Ecto neural progenitor cell (in vitro differentiated cells): ENCODE measurements at places on chromosomes 2 and 18.
A peak's percentile ranks its signal among the peaks of the same experiment; 100 is the strongest.

DNA sequence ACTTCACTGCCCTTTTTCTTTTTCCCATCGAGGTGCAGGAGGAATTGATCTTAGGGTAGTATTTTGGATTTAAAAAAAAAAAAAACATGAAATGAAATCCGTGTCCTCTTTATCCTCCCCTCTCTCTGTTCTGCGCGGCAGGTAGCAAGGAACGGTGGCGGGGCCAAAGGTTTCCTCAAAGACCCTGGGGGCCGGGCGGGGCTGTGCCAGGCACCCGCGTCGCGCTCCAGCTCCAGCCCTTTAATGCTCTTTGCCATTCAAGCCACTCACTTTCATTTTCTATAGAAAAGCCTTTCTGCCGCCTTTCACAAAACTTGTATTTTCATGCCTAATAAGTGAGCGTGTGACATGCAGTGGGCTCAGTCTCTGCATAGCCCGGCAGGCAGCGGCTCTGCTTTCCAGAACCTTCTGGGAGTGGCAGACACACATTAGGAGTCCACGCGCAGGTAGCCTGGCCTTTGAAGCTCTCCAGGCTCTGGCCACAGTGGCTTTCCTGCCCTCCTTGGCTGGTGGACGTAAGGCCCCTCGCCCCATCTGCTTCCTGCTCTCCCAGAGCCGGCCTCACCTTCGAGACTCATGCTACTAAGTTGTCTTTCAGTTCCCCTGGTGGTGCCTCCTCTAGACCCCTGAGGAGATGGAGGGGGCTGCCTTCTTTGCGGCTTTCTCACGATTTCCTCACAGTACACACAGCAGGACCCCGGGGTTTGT lies 41.7 kb downstream of the AGAP1 start:
- DNase-seq: no peak

- peak; percentile 50 for DNase-seq
These were observed 683 bp upstream of the DNAJC27 start for GRCh38 chr2:24972315-24972961.

GRCh38 chr18:45467293-45467692 lies 148.0 kb upstream of the SLC14A2 start:
- no peak for DNase-seq

DNA sequence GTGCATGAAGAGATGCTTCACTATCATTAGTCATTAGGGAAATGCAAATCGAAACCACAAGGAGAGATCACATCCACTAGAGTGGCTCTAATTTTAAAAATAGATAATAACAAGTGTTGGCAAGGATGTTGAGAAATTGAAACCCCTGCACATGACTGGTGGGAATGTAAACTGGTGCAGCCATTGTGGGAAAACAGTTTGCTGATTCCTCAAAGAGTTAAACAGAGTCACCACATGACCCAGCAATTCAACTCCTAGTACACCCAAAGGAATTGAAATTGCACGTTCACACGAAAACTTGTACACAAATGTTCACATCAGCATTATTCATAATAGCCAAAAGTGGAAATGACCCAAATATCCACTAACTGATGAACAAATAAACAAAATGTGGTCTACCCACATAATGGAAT lies 179.5 kb downstream of the BCL2 start:
- no peak for DNase-seq

DNA sequence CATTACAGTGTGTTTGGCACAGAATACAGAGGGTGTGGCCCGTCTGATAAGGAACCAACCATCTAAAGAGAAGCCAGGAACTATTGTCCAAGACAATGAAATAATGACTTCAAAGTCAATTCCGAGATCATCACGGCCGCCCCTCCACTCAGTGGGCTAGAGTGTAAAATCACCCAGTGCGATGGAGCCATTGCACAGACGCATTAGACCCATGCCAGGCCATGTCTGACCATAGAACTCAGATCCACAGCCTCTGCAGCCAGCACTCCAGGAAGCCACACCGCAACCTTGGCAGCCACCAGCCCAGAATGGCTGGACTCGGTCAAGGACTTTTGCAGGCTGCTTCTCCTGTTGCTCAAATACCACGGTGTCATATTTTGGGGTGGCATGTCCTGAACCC lies 835.7 kb downstream of the DCDC2C start:
- no peak for DNase-seq

GRCh38 chr2:42853549-42854206 lies 61.3 kb upstream of the HAAO start:
- DNase-seq: no peak

DNA sequence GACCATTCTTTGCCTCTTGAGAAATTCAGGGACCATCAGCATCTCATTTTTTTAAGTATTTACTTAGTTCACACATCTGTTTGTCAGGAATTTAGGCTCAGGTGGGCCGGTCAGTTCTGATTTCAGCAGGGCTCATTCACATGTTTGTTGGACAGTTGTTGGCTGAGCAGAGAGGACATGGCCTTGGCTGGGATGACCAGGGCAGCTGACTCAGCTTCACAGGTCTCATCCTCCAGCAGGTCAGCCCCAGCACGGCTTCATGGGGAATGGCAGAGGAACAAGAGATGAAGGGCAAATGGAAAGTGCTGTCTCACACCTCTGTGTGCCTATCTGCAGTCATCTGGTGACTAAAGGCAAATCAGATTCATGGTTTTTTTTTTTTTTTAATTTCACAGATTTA lies 136.1 kb upstream of the TMEM200C start:
- no peak for DNase-seq

- no peak for DNase-seq
These were observed 68.6 kb downstream of the CAMKMT start for GRCh38 chr2:44430342-44430741.

GRCh38 chr2:184416146-184416913 lies 182.0 kb upstream of the ZNF804A start:
- DNase-seq: no peak

DNA sequence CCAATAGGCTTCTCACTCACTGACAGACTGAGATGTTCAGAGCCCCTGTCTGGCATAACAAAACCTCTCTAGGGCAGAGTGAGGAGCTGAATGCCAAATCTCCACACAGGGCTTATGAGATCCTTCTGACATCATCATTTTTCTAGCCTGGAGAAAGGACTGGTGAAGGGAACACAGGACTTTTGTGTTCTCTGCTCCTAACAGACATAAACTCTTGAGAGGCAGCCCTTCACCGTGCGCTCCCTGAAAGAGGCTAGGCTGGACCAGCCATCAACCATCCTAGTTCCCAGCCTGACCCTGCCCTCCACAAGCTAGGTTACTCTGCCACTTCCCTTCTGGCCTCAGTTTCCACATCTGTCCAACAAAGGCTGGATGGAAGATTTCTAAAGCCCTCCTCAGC lies 141.9 kb downstream of the SUCLG1 start:
- no peak for DNase-seq

- DNase-seq: no peak
These were observed 1378.4 kb upstream of the PIK3C3 start for GRCh38 chr18:40576507-40577115.

GRCh38 chr2:20430461-20431300 lies 16.2 kb upstream of the RHOB start:
- DNase-seq: no peak

DNA sequence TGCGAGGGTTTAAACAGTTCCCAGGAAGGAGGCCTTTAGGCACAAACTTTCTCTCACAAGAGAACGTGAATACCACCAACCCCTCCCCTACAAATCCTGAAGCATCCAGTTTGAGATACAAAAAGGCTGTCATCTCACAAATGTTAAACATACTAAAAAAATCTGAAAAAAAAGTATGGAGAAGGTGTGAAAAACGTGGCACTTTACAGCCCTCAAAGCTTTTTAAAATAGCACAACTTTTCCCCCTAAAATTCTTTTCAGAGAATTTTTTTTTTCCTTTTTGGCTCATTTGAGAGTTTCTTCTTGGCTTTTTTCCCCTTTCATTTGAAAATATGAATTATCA lies 10.1 kb downstream of the ZEB2 start:
- DNase-seq: no peak

DNA sequence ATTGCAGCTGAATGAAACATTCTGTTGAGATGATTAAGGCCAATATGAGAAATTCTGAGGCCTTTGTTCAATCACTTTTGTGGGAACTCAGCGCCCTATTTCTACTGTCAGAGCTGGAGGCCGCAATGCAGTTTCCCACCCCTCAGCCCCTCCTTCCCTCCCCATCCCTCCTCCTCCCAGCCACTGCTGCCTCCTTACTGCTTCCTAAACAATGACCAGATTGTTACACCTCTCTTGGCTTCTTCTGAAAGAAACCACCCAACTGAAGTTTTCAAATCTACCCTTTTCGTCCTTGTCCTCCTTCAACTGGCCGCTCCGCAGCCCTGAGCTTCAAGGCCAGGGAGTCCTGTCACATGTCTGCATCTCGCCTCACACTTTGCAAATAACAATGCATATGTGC lies 36.7 kb upstream of the MAPK4 start:
- no peak for DNase-seq

- DNase-seq: no peak
These were observed 83.0 kb upstream of the TAF1B start for GRCh38 chr2:9760069-9760901.

DNA sequence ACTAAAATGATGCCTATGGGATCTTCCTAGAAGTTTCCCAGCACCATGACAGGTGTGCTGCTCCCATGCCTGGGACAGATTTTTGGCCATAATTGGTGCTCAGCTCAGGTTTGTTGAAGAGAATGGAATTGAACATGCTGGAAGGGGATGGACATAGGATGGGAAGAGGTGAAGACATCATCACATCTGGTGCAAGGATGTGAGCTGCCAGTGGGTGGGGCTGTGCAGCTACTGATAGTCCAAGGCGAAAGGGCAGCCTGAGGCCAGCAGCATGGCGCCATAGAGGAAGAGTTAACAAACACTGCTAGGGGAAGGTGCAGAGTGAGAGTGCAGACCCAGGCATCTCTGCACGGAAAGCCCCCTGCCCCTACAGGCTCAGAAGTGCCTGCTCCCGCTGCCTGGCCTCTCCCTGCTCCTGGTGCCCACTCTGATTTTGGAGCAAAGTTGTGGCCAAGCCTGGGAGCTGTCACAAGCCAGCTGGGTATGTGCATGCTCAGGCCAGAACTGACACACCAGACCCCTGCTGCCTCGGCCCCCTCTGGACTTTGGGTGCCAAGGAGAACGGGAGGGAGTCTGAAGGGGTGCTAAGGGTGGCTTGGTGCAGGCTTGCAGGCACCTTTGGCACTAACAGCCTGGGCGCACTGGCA lies 178.6 kb downstream of the ZBTB7C start:
- DNase-seq: peak; percentile 84

DNA sequence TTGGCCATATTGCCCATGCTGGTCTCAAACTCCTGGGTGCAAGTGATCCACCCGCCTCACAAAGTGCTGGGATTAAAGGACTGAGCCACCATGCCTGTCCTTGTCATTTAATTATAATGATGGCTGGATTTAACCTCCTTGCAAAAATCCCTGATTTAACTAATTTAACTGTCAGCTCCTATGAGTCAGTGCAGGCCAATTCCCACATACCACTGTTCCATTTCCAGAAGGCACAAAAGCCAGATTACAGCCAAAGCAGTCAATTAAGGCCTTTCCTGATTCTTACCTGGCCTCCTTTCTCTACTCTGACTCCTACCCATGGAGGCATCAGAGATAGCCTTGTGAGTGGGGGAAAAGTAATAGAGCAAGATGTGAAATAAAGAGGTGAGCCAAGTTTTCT lies 12.3 kb upstream of the SLC35F5 start:
- no peak for DNase-seq

- DNase-seq: no peak
These were observed 131.1 kb downstream of the ZBTB7C start for GRCh38 chr18:48278081-48278480.

GRCh38 chr2:71074893-71075395 lies 6.5 kb downstream of the NAGK start:
- DNase-seq: no peak

- DNase-seq: peak; percentile 37
These were observed 212.3 kb downstream of the MGAT5 start for GRCh38 chr2:134466141-134466540.

- DNase-seq: no peak
These were observed 238.5 kb downstream of the GALR1 start for GRCh38 chr18:77487951-77488740.
